ENCODE measurements at places on chromosomes 2 and 18. TPM values are rescaled to one million over a fixed set of nuclear protein-coding genes. Genes with fewer than 3 reads are reported as not detected.

DNA sequence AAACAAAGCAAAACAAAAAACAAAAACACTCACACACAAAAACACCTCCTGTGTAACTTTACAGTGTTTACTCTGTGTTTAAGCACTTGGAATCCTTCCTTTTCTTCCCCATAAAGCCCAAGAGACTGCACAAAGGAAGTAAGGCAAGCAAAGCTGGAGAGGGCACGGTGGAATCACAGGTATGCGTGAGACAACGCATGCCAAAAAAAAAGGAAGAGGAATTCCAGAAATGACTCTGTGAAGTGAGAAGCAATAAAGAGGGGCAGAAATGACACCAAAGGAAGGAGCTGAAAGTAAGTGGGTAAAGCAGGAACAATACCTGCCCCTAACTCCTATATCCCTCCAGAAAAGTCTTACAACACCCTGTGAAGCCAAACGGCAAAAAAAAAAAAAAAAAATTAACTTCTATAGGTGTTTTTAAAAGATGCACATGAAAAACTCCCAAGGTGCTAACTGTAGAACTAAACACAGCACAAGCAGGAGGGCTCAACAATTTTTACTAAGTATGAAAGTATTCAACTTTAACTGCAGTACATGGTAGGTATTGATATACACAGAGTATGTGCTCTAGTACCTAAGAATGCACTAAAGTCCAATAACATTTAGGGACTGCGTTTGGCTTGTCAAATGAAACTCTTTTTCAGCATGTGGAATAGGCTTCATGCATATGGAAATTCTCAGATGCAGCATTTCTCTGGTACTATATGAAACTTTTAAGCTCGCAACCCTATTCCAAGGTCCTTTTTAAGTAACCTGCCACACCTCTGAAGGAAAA lies 9.1 kb downstream of the RND3 start:
- no peak for DNase-seq

GRCh38 chr2:163709270-163709669 lies 26.5 kb downstream of the FIGN start:
- no peak for DNase-seq

DNA sequence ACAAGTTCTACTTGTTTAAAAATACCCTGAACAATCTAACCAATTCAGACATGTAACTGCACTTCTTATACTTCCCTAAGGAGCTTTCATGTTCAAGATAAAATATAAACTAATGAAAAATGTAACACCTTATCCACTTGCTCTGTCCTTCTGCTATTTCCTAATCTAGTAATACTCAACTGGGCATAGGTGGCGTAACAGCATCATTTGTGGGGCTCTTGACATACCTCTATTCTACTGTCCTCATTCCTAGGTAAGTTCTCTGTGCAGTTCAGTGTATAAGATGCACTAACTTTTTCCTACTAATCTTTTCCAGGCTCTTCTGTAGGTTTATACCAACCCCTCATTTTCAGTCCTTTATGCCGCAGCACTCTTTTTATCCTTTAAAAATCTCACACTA lies 36.7 kb downstream of the PRKD3 start:
- no peak for DNase-seq

- DNase-seq: peak; percentile 18
These were observed 23.9 kb upstream of the GPR155 start for GRCh38 chr2:174510583-174511189.

DNA sequence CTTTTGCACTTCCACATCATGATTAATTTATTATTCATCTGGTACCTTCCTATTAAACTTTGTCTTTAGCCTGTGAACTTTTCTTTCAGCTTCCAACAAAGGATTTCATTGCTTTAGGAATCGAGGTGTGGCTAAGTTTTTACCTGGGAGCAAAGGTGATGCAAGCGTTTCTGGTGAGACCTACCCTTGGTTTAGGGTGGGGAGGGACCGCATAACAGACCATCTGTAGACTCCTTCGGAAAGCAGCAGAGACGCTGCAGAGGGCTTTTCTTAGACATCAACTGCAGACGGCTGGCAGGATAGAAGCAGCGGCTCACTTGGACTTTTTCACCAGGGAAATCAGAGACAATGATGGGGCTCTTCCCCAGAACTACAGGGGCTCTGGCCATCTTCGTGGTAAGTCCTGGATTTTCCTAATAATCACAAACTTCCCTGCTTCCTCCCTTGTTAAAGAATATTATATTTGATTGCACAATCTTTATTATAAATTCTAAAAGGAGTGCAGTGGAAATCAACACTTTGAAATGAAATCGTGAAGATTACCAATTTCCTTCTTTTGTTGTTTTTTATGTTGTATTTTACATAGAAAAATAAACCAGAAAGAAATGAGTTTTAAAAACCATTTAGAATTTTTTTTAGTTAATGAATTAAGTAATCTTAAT lies at the start of gene DSG3:
DSG3 (plus strand) TSS at position 212 of the 662 bp plus-strand sequence; CDS start at position 349, 137 bp downstream.
- DNase-seq: no peak

GRCh38 chr2:96637385-96638143 lies 548 bp downstream of the KANSL3 start:
- DNase-seq: peak; percentile 81

GRCh38 chr2:217919781-217920351 lies 82.9 kb downstream of the TNS1 start:
- peak; percentile 92 for DNase-seq

DNA sequence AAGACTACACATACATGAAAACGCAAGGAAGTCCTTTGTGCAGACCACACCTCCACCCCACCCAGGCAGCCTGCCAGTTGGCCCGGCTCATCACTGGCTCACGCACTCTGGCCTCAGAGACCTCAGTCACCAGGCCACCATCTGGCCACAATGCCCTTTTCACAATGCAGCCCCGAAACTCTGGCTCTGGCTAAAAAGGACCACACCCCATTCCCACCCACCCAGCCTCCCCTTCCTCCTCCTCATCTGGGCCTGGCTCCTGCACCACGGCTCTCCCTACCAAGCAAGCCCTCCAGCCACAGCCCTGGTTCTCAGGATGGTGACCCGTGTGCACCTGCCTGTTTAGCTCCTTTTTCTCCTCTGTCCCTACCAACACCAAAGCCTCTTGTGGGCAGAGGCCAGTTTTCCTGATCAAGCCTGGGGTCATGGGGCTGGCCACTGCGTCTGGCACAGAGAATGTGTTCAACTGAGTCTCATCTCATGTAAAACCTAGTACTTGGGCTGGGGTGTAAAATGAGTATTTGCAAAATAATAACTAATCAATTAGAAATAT lies 7.4 kb downstream of the HDAC4 start:
- DNase-seq: no peak

- DNase-seq: no peak
These were observed 678.3 kb downstream of the NYAP2 start for GRCh38 chr2:226077841-226078240.

GRCh38 chr2:17497718-17498117 lies 20.5 kb downstream of the RAD51AP2 start:
- no peak for DNase-seq

DNA sequence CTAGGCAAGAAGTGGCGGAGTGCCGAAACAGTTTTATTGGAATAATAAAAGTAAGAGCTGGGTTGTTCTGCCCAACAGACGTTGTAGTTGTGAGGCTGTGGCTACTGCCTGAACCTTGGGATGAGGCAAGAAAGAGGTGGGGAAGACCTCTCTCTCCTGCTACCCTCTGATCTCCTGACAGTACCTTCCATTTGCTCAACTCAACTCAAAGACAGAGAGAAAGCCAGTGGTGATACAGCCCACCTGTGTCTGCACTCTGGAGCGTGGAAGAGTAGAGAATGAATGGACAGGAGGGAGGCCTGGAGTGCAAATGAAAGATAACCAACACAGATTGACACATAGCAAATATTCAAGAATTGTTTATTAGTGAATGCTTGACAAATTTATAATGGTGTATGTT lies 590.3 kb downstream of the NYAP2 start:
- DNase-seq: no peak

GRCh38 chr2:164046040-164046439 lies 310.2 kb upstream of the FIGN start:
- no peak for DNase-seq

DNA sequence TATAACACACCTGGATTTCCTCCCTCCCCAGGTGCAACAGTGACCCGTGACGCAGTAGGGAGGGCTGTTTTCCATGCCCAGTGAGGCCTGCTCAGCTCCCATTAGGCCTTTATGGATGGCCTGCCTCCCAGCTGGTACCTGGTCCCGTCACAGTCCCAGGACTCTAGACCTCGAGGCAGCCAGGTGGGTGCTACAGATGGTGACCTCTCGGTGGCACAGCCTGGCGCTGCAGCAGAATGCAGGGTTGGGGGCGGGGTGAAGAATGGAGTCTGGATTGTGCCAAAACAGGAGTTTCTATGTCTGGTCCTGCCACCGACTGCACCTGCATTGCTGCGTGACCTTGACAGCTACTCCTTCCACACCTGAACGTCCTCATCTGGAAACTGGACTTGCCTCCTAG lies 18.0 kb upstream of the YWHAQ start:
- no peak for DNase-seq

DNA sequence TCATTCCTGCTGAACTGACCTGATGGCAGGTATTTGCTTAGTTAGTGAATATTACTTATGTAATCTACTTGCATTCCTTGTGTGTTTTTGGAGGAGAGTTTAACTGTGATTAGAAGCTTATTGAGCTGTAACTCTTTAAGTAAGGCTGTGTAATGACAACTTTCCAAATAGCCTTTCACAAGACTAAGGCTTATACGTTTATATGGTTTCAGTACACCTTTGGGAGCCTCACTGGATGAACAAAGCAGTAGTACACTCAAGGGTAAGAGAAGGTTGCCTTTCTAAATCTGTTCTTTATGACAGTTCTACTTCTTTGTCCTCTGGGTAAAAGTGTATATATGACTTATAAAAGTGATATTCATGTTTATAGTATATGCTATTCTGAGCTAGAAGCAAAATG lies 4.3 kb downstream of the ITPRID2 start:
- no peak for DNase-seq

- DNase-seq: peak; percentile 65
These were observed 4.0 kb downstream of the WDR54 start for GRCh38 chr2:74425523-74425922.

DNA sequence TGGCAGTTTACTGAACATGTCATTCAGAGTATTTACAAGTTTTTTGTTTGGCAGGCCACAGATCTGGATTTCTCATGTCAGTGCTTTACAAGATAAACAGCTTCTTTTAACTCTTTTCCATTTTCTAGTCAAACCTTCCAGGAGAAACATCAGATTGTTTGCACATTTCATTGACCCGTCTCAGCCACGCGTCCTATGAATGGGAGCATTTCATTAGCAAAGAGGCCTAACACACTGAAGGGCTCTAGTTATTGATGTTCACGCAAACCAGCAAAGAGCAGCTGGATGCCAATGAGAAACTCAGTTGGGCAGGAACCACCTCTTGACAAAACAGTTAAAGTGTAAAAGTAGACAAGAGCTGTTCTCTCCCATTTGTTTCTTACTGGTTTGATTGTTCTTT lies 29.2 kb upstream of the MFF start:
- no peak for DNase-seq

- DNase-seq: no peak
These were observed 4.1 kb upstream of the STAT1 start for GRCh38 chr2:191018048-191018447.

DNA sequence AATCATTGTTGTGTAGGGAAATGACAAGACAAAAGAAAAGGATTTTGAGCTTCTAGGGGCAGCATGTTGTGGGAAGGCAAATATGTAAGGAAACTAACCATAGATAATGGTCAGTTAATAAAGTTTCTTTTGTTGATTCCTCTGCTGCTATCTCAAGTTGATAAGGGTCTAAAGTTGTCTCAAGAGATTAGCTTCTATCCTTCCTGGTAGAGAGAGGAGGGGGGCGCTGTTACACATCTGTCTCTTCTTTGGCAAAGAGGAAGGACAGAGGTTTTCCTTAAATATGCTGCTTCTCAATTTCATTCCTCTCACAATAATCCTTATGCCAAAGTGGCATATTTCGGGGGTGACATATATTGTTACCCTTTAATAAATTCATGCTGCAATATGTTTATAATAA lies 944.0 kb downstream of the DPP10 start:
- DNase-seq: no peak

- no peak for DNase-seq
These were observed 153.8 kb upstream of the ACAA2 start for GRCh38 chr18:49967171-49967570.

- peak; percentile 38 for DNase-seq
These were observed 29.9 kb downstream of the ANO7 start for GRCh38 chr2:241218131-241219029.

GRCh38 chr2:127523269-127523939 lies 2.9 kb downstream of the IWS1 start:
- DNase-seq: no peak

GRCh38 chr2:127640082-127641072 lies 5.6 kb upstream of the GPR17 start:
- DNase-seq: no peak

DNA sequence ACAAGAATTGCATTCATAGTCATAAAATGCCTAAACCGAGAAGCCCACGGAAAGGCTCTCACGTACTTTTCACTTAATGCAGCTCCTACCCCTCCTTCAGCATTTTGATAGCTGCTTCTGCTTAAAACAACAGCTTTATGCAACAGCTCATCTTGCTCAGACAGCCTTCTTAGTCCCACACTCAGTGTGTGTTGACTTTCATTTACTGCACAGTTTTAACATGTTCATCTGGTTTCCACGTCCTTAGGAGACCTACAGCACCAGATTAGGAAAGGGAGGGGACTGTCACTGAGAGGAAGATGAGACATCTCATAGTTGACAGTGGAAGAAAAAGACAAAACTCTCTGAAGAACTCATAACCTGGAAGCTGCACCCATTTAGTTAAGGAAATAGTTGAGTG lies 435.4 kb downstream of the SETBP1 start:
- DNase-seq: no peak

DNA sequence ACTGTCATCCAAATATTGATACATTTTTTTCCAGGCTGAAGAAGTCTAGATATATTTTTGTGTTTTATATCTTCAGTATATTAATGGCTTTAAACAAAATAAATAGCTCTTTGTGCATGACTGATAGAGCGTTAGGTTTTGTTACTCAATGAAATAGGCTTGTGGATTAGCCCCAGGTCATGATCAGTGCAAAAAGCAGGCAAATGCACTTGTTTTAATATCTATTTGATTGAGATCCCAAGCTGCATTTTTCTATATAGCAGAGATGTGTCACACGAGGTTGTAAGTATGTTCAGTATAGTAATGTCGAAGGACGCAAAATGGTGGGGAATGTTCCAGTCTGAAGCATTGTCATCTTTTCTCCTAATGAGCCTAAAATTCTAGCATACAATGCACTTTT lies 198.5 kb downstream of the ZNF407 start:
- no peak for DNase-seq

COL6A3 gene
- total RNA-seq: 2.5 TPM

SFXN5 gene
- 17.5 TPM for total RNA-seq

RAB1A gene
- 143 TPM for total RNA-seq

ACOXL gene
- not detected for total RNA-seq

NPHP1 gene
- 17.4 TPM for total RNA-seq

CIB4 gene
- total RNA-seq: not detected

NDC80 gene
- 68.7 TPM for total RNA-seq

ZCCHC2 gene
- 8.3 TPM for total RNA-seq

TMEM247 gene
- total RNA-seq: not detected

LCT gene
- not detected for total RNA-seq

RFX8 gene
- total RNA-seq: not detected

EHD3 gene
- total RNA-seq: 4.0 TPM

Measured in A172 (cell line).